ENCODE measurements at places on chromosomes 5 and 9. TPM values are rescaled to one million over a fixed set of nuclear protein-coding genes. Genes with fewer than 3 reads are reported as not detected.
A peak's percentile ranks its signal among the peaks of the same experiment; 100 is the strongest.

DNA sequence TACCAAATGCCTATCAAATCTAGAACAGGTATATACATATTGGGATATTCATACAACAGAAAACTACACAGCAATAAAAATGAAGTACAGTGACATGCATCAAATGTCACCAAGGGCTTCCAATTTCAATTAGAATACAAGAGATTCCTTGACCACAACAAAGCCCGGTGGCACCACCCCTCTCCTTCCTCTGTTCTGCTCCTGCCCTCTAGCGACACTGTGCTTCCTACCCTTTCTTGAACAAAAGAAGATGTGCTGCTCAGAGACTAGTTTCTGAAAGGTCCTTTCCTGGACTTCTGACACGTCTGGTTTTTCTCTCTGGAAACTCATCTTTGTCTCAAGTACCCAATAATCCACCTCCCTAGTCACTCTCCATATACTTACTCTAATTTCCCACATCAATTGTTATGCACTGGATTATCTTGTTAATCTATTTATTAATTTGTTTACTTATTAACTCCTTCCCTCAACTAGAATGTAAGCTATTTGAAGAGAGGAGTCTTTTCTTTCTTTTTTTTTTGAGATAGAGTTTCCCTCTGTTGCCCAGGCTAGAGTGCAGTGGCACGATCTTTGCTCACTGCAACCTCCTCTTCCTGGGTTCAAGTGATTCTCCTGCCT lies 70.4 kb upstream of the CTSV start:
- peak; percentile 77 for DNase-seq

DNA sequence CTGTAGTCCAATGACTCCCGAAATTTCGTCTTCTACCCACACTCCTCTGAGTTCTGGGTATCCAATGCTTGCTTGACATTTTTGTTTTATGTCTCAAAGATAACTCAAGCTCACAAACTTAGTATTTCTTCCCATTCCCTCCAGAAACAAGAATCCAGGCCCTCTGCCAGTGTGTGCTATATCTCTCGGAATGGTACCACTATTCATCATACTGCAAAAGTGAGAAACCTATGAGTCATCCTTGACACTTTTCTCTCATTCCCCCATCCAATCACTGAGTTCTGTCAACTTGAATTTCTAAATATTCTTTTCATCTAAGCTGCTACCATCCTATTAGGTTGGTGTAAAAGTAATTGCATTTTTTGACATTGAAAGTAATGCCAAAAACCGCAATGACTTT lies 9.8 kb downstream of the SLC12A2 start:
- DNase-seq = no peak

DNA sequence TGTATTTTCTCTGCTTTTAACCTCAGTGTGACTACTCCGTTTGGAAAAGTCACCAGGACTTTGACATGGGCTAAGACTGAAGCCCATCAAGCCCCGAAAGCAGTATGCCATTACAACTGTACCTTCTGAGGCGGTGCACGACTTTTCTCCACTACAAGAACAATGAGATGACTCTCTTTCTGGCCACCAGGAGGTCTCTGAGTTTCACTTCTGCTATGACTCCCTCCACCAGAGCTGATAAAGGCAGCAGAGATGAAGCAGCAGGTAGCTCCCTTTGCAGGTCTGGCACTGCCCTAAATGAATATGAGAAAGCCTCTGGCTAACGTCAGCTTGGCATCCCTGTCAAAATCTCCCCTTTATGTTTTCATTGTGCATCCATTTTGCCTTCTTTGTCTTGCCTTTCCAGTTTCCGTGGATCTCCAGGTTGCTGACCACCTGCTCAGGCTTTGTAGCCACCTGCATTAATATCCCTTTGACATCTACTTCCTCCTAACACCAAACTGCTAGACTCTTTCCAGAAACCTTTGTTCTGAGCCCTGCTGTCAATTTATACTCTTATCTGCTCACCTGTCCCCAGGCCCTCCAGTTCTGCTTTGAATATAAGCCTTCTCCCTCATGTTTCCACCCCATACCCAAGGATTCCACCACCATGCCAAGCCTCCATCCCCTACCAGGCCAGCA lies 221.7 kb downstream of the ZNF608 start:
- no peak for DNase-seq

DNA sequence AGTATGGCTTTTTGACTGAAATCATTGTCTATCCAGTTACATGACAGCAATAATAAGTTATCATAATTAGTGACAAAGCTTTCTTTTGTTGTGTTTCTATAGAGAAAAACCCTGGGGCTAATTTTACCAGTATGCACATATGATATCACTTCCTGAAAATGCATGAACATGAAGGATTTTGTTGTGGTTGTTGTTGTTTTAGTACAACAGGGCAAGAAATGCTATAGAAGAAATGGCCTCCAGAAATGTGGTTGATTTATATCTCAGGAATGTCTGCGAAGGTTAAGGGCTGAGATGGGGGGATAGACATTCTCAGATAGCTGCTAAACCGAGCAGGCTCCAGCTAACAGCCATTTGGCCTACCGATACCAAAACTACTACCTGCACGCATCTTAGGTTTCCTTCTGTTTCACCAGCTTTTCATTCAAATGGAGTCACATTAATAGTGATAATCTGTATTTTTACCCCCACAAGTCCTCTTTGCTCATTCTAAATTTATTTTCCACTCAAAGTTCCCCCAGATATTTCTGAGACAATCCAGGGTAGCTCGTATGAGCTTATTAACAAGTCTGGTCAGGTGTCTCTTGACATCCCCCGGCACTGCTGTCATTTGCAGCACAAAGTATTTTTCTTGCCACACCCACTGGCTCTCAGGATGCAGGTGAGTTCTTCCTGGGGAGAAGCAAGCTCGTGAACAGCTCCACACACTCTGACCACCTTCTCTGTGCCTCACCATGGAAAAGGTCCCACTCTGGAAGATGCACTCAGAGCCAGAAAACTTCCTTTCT lies 232.4 kb upstream of the GAS1 start:
- no peak for DNase-seq

- peak; percentile 26 for DNase-seq
Observed at GRCh38 chr5:67416133-67416937, 219.7 kb upstream of the CD180 start.

The LNPEP gene
- total RNA-seq = 3.6 TPM

The CCNJL gene
- total RNA-seq = 26.9 TPM

The ANKDD1B gene
- total RNA-seq = 0.44 TPM

The F2RL2 gene
- total RNA-seq = not detected

The DCAF12 gene
- total RNA-seq = 33.6 TPM
